ENCODE measurements at places on chromosomes 7 and 10.

- DNase-seq: no peak
These were observed 35.6 kb upstream of the CNPY1 start for GRCh38 chr7:155581954-155582353.

DNA sequence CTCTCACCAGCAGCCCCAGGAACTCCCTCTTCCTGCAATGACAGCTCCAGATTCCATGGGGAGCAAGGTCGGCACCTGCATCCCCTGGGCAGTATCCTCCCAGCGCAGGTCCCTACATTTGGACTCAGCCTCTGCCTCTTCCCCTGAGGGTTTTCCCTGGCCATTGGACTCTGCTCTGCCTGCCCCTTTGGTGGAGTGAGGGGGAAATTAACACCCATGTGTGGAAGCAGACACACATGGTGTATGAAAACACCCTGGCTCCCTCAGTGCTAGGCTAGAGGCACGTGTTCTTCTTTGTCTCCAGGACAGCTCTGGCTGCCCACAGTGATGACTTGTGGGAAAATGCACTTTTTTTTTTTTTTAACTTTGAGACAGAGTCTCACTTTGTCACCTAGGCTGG is 8.4 kb downstream of the PRF1 start:
- DNase-seq: no peak

DNA sequence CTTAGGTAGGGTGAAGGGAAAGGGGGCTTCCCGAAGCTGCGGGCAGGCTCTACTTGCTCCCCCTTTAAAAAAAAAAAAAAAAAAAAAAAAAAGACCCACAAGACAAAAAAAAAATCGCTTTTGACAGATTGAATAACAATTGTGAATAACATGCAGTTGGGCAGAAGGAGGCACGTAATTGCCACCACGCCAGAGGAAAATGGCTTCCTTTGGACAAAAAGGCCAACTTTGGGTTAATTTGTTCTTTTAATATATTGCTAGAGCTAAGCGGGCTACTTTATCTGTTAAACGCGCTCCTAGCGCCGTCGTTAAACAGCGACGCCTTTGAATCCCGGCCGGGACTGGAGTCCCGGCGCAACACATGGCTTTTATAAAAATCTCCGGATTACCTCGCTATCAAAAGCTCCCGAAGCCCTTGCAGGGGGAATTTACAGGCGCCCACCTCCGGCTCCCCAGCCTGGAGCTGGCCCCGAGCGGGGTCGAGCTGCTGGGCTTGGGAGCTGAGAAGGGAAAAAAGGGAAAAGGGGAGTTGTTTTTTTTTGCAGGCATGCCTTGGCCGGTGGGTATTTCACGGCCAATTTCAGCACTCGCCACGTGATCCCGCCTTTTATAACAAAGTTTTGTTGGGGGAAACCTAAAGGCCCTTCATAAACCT is 1.2 kb downstream of the HOXA11 start:
- DNase-seq: no peak

GRCh38 chr7:55174856-55175255 is 156.0 kb downstream of the EGFR start:
- DNase-seq: no peak

- DNase-seq: peak; percentile 79
These were observed at the start of gene UNC5B for GRCh38 chr10:71212318-71213126. Gene UNC5B, plus strand, starts transcription at chr10:71212570. Its CDS starts 416 bp downstream, at chr10:71212986.

GRCh38 chr10:21095494-21096055 is 198.5 kb upstream of the NEBL start:
- no peak for DNase-seq

DNA sequence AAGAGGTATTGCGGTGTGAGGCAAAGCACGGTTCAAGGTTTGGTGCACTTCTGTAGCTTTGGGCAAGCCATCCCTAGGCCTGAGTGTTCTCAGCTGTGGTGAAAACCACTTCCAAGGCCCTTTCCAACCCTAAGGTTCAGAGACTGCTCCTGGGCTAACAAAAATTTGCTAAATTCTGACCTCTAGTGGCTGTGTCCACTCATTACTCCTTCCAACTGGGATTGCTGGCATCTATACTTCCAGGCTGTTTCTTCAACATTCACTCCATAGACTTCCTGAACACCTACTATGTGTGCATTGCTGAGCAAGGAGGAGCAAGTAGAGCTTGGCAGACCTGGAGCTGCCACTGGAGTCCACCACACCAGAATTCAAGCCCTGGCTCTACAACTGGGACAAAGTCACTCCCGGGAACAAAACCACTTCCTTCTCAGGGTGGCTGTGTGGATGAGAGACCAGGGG is 29.3 kb upstream of the SH3PXD2A start:
- DNase-seq: peak; percentile 19

DNA sequence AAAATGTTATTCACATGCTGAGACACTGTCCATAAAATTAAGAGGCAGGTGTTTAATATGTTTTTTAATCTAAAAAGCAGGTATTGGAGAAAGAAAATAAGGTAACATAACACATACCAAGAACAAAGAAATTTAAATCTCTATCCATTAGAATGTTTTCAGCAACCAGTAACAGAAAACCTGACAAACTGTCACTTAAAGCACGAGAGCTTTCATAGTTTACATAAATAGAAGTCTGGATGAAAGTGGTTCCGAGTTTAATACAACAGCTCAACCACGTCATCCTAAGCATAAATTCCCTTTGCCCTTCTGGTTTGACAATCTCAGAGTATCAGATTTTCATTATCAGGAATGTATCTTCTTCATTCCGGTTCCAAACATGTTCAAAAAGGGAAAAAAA is 1249.4 kb upstream of the SORCS1 start:
- DNase-seq: no peak

DNA sequence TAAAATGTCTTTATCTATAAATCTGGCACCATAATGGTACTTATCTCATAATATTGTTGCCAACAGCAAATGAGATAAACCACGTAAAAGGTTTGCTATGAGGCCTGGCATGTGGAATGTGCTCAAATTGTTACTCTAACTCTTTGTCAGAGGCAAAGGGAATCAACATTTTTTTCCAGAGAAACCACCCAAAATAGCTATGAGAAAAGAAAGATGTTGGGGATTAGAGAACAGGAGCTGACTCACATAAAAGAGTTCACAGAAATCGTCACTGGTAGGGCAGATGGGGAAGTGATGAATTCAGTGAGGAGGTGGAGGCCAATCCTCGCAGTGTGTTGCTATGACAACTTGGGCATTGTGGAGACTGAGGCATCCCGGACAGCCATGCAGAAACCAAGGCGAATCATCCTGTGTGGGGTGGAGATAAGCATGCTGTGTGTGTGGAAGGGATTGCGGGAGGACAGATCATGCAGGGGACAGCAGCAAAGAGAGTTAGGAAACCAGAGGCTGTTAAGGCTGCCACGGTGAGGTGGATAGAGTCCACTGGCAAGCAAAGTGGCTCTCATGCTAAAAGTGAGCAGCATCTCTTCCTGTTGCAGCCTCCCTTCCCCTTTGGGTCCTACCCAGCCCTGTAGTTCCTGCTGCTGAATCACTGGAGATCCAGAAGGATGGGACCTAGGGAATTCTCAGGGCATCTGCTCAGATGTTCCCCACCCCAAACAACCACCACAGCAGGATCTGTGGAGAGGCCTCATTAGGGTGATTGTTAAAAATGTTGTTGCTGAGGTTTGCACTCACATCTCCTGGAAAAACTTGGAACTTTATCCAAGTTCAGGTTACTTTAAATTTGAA is 103.9 kb downstream of the CUBN start:
- DNase-seq: no peak

DNA sequence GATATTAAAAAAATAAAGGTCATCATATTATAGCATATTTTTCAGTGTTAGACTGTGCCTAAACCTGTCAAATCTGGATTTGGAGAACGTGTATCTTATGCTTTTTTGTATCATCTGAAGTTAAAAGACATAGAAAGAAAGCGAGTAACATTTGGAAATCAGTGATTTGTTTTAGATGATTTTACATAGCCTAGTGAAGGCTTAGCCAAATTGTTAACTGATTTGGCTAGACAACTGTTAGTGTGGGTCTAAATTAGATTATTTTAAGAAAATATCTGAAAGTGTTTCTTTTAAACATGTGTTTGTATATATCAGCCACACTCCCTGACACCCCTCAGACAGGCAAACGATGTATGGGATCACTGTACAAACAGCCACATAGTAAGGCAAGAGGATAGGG is 35.6 kb downstream of the ACTA2 start:
- DNase-seq: no peak

DNA sequence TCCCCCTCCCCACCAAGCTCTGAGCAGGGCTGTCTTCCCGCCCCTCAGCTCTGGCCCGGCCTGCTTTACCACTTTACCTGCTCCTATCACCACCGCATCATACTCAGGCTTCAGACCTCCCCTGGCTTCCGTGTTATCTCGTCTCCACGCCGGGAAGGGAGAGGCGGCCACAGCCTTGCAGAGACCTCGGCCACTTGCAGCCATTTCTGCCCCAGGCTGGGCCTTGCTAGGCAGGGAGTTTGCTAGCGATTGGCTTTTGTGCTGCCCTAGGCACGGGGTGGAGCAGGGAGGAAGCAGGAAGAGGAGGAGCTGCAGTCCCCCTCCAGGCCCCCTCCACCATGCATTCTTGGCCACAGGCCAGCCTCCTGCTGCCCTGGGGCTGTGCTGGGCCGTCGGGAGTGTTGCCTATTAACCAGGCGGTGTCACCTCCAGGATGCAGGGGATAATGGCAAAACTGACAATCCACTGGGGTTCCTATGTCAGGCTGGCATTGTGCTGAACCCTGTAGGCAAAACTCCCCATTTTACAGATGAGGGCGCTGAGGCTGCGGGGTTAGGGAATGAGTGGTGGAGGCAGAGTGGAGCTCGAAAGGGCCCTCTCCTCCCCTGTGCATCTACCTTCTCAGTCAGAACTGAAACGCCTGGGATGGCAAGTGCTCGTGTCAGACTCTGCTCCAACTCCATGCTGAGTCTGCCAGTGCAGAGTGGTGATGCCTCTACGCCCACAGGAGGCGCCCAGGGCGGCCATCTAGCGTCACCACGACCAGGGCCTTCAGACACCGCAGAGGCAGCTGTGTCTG is at the start of gene PYROXD2:
PYROXD2 (minus strand) TSS at position 251 of the 799 bp plus-strand sequence; CDS start at position 204, 47 bp downstream.
- DNase-seq: peak; percentile 65

- DNase-seq: no peak
These were observed 23.6 kb downstream of the SORBS1 start for GRCh38 chr10:95537542-95537927.

- DNase-seq: no peak
These were observed 53.5 kb downstream of the DENND11 start for GRCh38 chr7:141648276-141649114.

- no peak for DNase-seq
These were observed 17.4 kb downstream of the ZNRF2 start for GRCh38 chr7:30301751-30302150.

DNA sequence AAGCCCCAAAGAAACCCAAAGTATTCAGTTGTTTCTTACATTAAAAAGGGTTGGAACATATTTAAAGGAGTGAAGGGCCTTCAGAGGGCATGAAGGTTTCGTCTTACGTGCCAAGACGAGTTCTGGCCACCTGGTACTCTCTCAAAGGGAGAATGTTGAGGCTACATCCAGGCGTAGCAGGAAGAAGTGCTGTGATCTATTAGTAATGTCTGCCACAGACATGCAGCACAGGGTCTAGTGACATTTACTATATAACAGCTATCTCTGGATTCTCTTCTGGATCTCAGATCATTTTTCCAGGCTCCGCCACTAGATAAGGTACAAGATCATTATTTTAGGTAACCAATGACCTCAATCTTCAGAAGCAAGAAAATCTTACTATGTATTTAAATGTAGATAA is 76.5 kb upstream of the ARID5B start:
- DNase-seq: no peak

DNA sequence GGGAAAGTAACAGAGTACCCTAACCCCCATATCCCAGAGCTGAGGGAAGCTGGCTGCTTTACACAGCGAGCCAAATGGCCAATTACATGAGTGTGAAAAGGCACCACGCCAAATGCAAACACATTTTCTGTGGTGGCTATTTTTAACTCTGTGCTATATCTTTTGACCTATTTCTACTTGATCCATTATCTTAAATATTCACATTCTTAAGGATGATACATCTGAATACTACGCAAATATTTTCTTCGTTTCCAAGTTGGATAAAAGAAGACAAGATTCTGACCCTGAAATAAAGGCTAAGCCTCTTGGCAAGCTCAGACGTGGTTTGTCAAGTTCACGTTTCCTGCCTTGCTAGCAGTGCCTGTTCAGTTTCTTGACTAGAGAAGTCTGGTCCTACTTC is 146.7 kb upstream of the TMEM196 start:
- no peak for DNase-seq
